ENCODE measurements at places on chromosomes 2 and 18.

- no peak for DNase-seq
Observed at GRCh38 chr2:197575987-197576386, 60.1 kb downstream of the MOB4 start.

GRCh38 chr2:6578416-6578815 is 287.3 kb downstream of the CMPK2 start:
- no peak for DNase-seq

GRCh38 chr18:8450013-8450412 is 159.2 kb upstream of the RAB12 start:
- no peak for DNase-seq

DNA sequence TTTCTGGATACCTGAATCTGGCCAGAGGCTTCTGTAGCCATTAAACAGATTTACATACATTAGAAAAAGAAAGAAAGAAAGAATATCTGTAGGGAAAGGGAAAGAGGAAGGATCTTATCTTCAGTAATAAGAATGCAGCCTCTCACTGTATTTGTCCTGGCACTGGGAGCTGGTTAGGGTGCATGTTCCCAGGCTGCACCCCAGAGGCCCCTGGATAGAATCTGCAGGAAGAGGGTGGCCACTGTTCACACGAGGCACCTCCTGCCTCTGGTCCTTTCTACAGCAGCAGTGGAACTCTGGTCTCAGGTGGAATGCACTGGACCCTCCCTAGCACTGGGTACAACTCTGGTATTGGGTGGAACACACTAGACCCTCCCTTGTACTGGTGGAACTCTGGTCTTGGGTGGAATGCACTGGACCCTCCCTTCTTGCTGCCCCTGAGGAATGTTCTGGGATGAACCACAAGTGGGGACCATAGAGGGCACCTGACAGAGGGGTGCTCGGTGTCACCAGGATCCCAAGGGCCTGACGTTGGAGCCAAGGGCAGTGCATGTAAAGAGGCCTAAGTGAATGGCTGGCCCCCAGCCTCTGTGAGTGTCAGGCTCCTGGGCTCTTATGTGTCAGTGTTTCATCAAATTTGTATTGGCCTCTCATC is 27.4 kb upstream of the PXDN start:
- DNase-seq: no peak

DNA sequence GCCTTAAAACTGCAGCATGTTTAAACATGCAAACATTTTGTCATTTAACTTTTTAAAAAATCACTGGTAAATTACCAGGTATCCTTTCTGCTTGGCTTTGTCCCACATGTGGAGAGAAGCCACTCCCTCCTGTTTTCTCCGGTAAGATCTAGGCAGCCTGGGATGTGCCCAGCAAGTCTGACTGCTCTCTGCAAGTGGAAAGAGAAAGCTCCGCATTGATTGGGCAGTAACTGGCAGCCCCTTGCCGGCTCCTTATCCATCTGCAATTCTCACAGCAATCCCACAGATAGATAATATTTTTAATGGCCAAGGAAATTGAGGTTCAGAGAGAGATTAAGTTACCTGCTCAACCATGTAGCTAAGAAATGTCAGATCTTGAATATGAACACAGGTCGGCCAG is 136.1 kb downstream of the TMEM200C start:
- no peak for DNase-seq

DNA sequence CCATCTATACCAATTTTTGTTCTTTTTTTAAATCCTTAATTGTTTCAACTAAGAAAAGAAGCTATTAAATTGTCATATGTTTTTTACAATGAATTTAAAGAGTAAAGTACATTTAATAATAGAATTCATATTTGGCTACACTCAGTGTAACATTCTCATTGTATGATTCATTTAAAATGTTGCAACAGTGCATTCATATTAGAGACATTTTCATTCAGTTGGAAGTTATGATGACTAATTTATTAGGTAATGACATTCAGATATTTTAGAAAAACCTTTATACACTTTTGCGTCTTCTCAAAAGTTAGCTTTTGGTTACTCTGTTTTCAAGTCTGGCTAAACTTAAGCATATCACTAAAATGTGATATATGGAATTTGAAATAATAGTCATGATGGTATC is 887.5 kb upstream of the NRXN1 start:
- no peak for DNase-seq

DNA sequence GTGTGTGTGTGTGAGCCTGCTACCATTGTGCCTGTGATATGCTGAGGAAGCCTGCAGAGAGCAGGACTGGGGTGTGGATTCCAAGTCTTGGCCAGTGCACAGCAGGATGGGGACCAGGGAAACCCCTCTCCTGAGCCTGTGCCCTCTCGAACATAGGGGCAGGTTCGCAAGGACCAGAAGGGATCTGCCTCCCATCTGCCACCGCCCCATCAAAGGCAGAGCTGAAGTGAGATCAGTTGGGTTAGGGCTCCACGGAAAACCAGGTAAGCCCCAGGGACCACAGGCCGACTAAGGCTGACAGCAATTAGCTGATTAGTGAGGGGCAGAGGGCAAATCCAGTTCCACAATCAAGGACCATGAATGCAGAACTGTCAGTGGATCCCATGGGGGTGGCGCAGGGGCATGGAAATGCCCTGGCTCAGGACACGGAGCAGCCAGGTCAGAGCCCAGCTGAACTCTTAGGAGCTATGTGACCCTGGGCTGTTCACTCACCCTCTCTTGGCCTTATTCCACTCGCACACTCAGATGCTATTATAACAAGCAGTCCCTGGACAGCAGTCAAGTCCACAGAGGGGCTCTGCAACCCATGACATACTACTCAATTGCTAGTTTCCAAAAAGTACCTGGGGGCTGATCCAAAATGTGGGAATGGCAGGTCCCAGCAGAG is 84.2 kb upstream of the ID2 start:
- DNase-seq: no peak

DNA sequence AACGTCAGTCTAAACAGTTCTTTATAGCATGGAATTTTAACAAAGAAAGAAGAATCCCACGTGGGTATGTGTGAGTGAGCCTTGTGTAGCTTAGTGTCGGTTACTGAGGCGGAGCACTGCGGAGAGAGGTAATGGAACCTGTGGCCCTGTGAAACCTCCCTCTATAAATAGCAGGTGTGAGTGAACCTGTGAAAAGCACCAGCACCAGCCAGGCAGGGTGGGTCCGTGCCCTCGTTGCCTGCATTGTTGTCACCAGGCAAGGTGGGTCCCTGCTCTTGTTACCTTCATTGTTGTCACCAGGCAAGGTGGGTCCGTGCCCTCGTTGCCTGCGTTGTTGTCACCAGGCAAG is 4.7 kb downstream of the CTDP1 start:
- no peak for DNase-seq

GRCh38 chr2:121235542-121235941 is 49.5 kb downstream of the TFCP2L1 start:
- no peak for DNase-seq

- DNase-seq: no peak
Observed at GRCh38 chr2:226208726-226209125, 590.9 kb downstream of the IRS1 start.

DNA sequence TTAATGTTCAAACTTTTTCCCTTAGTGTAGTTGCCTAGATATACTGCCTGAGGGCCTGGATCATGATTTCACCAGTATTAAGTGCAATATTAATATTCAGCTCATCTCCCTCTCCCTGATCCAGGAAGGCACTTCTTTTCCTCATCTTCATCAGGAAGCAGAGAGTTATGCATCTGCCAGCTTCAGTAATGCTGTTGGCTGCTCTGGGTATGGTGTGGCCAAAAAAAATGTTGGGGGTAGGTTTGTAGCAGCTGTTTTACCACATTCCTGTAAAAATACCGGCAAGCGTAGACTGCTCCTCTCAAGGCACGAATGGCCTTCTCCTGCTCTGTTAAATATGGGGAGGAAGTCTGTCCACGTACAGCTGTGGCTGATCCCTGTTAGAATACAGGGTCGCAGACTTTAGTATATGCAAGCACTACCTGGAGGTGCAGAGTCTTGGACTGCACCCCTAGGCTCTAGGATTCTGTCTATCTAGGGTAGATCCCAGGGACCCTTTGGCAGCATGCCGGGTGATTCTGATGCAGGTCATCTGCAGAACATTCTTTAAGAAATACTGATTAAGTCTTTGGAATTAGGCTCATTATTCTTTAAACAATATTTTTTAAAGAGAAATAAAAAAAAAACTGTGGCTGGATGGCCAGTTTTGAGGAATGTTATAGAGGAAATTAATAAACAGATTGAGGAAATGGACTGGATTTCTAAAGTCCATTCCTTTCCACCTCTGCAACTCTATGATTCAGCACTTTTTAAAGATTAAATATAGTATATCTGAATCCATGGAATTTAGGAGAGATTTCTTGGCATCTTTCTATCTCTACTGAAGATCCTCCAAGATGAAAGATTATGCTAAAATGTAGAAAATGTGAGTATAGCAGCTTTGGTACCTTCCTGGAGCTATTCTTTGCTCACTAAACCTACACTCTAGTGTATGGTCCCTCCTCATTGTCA is 21.0 kb upstream of the GLS start:
- no peak for DNase-seq

- DNase-seq: no peak
Observed at GRCh38 chr2:98269830-98270229, 76.4 kb upstream of the CNGA3 start.

DNA sequence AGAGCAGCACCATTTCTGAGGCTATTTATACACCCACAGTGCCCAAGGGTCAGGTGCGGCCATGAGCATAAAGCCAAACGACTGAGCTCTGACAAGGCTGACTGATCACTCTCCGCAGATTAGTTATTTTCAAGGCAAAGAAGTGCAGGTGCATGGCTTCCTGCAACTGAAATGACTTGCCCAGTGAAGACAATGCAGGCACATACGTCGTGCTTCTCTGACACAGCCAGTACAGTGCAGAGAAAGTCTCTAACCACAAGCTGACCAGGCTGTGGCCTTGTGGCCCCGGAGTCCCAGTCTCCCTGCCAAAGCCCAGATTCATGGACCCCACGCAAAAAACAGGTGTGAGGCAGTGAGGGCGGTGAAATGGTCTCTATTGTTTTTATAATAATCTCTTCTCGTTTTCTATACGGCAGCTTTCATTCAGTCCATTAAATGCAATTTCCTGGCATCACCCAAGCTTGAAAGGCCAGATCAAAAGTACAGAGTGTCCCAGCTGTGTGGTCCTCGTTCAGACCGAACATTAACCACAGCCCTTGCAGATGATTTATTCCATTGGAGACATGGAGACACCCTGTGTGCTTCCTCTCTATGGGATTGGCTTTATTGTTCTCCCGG is 447.0 kb upstream of the ID2 start:
- DNase-seq: no peak

- DNase-seq: no peak
Observed at GRCh38 chr2:187500585-187501359, 52.7 kb upstream of the CALCRL start.

DNA sequence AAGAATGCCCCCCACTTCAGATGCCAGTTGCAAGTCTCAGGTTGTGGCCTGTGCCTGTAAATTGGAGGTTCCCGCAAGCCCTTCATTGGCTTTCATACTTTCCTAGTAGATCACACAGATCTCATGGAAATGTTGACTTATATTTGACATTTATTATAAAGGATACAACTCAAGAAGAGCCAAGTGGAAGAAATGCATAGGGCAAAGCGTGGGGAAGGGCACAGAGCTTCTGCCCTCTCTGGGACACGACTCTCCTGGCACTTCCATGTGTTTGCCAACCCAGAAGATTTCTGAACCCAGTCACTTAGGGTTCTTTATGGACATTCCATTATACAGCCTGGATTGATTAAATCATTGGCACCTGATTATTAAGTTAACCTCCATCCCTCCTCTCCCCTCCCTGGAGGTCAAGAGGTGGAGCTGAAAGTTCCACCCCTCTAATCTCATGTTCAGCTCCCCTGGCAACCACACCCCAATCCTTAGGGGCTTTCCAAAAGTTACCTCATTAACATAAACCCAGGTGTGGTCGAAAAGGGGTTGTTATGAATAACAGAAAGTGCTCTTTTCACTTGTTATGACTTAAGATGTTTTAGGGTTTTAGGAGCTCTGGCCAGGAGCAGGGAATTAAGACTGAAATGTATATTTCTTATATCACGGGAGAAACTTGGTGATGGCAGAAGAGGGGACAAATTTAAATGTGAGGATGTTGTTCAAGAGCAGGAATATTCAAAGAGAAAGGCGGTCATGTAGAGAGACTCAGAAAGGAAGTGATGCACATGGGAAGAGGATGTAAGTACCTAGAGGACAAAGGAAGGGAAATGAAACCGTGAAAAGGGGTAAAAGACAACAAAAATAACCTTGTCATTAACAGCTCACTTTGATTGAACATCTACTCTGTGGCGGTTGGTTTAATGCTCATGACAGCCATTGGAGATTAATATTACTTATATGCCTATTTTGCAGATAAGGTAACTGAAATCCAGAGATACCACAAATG is 31.8 kb downstream of the SP100 start:
- no peak for DNase-seq

DNA sequence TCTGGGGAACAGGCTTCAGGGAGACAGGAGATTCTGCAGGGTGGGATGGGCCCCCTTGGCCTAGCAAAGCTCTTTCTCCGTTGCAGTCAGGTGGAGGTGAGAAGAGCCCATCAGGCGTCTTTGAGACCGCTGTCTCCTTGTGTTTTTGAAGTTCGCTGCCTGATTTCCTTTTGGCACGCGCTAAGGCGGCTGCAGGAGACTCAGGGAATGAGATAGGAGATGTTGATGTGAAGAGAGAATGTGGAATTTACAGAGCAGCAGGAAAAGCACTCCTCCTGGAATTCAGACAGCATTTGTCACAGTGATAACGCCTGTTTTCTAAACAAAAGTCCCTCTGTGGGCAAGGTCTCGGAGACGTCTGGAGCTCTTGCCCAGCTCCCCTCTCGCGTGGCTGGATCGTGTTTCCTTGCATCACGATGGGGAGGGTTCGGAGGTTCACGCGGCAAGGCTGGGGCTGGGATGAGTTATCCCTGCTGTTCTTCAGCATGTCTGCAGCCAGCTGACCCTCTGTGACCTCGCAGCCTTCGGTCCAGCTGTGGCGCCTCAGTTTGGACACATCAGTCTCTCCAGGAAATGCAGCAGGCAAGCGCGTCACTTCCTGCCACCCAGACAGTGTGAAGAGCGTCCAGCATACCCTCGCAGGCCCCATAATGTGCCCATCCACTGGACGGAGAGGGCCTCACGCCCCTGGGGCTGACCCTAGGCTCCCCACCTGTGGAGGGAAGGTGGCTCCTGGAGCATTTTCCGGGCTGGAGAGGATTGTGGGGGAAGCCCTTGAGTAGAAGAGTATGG is 30.2 kb downstream of the GLI2 start:
- no peak for DNase-seq

DNA sequence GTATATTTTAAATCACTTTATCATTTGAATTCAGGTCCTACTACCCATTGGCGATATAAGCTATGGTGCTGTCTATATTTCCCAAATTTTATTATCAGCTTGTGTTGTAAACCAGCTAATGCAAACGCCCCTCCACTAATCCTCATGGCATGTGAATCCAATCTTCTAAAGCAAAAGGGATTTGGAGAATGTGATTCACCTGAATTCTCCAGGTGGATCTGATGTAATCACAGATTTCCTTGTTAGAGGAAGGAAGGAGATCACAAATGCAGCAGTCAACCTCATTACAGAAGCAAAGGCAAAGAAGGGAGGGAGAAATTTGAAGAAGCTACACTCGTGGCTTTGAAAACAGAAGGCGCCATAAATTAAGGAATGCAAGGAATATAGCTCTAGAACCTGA is 431.1 kb upstream of the CDH19 start:
- DNase-seq: no peak

GRCh38 chr2:72891091-72891818 is 4.0 kb downstream of the SPR start:
- DNase-seq: no peak

- no peak for DNase-seq
Observed at GRCh38 chr2:17758118-17758517, 4.2 kb downstream of the GEN1 start.
